ENCODE measurements at places on chromosomes 7 and 10. TPM values are rescaled to one million over a fixed set of nuclear protein-coding genes. Genes with fewer than 3 reads are reported as not detected.

Gene TRIP6
- 148 TPM for total RNA-seq

- H3K4me1 ChIP-seq = no peaks in the 10 kb centered on the region
- H3K27ac ChIP-seq = no peak overlapping the region
- H3K27me3 ChIP-seq = peaks cover 40% of the 10 kb centered on the region
- H3K36me3 ChIP-seq = no peaks in the 10 kb centered on the region
Measured at GRCh38 chr7:1325646-1326510, 93.2 kb downstream of the UNCX start.

GRCh38 chr7:91899563-91899962, 19.1 kb upstream of the MTERF1 start:
- no peak overlapping the region for H3K27ac ChIP-seq
- no peaks in the 10 kb centered on the region for H3K36me3 ChIP-seq
- no peaks in the 10 kb centered on the region for H3K27me3 ChIP-seq
- no peak overlapping the region for H3K4me3 ChIP-seq
- no peak for DNase-seq
- no peaks in the 10 kb centered on the region for H3K4me1 ChIP-seq

- no peaks in the 10 kb centered on the region for H3K27me3 ChIP-seq
- no peak for DNase-seq
- no peak overlapping the region for H3K27ac ChIP-seq
- no peaks in the 10 kb centered on the region for H3K36me3 ChIP-seq
Measured at GRCh38 chr7:101968720-101969466, 151.5 kb downstream of the CUX1 start.

DNA sequence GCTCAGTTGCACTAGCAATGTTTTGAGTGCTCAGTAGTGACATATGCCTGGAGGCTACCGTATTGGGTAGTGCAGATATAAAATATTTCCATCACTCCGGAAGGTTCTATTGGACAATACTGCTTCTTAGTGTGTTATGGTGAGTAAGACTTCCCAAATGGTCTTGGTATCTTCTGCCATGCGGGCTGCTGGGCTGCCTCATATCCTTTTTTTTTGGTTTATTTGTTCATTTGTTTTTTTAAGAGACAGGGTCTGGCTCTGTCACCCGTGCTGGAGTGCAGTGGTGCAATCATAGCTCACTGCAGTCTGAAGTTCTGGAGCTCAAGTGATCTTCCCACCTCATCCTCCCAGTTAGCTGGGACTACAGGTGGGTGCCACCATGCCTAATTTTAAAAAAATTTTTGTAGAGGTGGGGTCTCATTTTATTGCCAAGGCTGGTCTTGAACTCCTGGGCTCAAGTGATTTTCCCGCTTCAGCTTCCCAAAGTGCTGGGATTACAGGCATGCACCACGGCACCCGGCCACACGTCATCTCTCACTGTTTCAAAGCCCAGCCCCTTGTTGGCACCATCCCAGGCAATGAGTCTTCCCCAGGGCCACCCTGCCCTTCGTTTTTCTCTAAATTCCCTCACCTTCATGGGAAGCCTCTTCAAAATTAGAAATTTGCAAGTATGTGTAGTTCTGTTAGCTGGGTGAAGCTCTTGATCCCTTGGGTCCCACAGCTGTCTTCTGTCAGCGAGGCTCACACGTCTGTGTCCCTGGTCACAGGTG, 111.0 kb upstream of the KLF14 start:
- H3K4me3 ChIP-seq = no peak overlapping the region
- no peaks in the 10 kb centered on the region for H3K36me3 ChIP-seq
- H3K4me1 ChIP-seq = no peaks in the 10 kb centered on the region
- no peak overlapping the region for H3K27ac ChIP-seq
- no peak for DNase-seq

Gene TNRC18
- total RNA-seq = 43.2 TPM

DNA sequence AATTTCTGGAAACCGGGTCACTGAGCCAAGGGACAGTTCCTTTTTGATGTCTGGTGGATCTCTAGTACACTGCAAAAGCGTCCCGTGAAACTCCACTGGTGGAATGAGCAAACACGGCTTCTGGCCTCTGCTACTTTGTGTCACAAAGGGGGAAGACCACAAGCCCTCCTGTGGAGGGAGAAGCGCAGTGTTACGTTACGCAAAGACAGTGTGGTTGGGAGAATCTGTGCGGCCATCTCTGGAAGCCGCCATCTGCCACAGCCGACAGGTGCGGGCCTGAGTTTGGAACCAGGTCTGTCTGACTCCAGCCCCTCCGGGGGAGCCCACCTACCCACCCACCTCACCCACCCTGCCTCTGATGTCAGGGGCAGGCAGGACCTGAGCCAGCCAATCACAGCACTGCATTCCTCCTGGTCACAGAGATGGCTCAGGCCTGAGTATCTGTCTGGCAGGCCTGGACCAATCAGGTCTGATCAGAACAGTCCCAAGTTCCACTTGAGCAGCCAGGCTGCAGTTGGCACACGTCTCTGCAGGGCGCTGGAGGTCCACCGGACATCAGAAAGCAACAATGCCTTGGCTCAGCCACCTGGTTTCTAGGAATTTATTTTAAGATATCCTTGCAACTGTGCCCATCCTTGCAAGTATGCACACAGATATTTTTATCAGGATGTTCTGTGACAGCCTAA, 3.0 kb upstream of the CYP2W1 start:
- DNase-seq = no peak
- H3K4me3 ChIP-seq = no peak overlapping the region
- H3K36me3 ChIP-seq = peaks cover 3% of the 10 kb centered on the region

DNA sequence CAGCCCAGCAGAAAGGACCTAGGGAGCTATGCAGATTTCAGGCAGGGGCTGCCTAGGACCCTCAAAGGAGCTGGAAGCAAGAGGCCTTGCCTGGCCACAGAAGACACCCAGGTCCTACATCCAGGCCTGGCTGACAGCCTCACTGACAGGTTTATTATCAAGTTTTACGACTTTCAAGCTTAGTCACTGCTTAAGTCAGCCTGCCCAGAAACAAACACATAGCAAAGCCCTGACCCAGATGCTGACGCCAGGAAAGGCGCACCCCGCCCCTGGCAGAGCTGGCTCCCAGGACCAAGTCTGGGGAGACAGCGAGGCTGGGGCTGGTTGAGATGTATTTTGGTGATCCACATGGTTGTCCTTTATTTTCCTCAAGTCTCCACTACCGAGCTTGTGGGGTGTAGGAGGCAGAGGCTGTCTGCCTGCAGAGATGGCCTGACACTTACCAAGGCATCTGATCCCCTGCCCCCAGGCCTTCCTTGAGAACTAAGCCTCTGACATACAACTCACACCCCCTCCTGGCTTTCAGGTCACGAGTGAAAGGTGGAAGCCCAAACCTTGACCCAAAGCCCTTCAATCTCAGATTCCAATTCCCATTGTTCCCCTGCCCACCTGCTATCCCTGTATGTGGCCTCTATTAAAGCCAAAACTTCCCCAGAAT, 80.7 kb upstream of the EMX2 start:
- H3K4me3 ChIP-seq = no peak overlapping the region
- DNase-seq = no peak
- H3K4me1 ChIP-seq = no peaks in the 10 kb centered on the region

GRCh38 chr7:81833401-81833800, 63.6 kb upstream of the HGF start:
- no peak overlapping the region for H3K27ac ChIP-seq
- no peaks in the 10 kb centered on the region for H3K36me3 ChIP-seq
- H3K4me3 ChIP-seq = no peak overlapping the region
- no peaks in the 10 kb centered on the region for H3K4me1 ChIP-seq

Gene SEPHS1
- 39.9 TPM for total RNA-seq
